ENCODE measurements at places on chromosomes 4 and X.
A peak's percentile ranks its signal among the peaks of the same experiment; 100 is the strongest.

DNA sequence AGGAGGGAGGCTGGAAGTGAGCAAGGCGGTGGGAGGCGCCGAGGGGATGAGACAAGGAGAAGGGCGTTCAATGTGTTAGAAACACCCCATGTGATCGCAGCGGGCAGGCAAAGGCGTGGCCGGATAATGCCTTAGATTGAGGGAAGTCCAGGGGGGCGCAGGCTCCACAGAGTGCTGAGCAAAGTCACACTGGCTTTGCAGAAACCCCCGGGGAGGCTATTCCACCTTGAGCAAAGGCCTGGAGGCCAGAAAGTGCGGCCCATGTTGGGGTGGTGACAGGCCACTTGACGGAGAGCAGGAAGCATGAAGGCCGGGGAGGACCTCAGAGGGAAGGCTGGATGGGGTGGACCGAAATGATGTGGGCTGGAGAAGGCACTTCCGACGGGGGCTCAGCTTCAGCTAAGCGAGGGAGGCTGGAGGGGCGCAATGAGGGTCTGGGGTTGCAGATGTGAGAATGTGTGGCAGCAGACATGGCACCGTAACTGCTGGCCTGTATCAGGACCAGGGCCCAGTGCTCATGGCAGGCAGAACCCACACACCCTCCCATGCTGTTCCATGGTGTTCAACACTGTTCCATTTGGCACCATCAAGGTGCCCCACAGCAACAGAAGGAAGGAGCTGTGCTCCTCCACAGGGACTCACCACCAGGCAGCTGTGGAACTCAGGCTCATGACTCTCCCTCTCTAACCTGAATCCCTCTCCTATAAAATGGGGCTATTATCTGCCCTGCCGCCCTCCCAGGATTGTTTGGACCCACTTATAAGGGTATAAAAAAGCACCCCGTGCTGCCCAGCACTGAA is 50.3 kb downstream of the HMX1 start:
- peak; percentile 32 for DNase-seq

- no peak for DNase-seq
Observed at GRCh38 chr4:188986271-188986689, 847.0 kb downstream of the TRIML1 start.

- no peak for DNase-seq
Observed at GRCh38 chrX:129773649-129774458, 5.9 kb upstream of the SASH3 start.

GRCh38 chr4:2900741-2901140 is 57.1 kb downstream of the ADD1 start:
- no peak for DNase-seq

GRCh38 chr4:3348621-3349020 is 55.8 kb downstream of the RGS12 start:
- no peak for DNase-seq

DNA sequence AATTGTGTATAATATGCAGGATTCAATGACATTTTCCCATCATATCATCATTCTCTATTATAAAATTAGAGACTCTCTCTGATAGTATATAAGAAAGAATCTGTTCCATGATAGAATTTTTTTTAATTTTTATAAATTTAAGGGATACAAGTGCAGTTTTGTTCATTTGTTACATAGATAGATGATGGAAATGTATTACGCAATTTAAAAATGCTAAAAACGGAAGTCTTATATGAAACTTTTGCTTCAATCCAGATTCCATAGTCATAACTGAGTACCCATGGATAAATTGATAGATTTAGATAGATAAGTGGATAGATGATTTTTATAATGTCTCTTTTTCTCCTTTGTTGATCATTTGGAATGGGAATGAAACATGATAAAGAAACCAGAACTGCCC is 24.9 kb upstream of the MAGEB2 start:
- no peak for DNase-seq

GRCh38 chrX:111372086-111372485 is 39.9 kb downstream of the DCX start:
- no peak for DNase-seq

- no peak for DNase-seq
Observed at GRCh38 chrX:42783451-42783850, 5.5 kb upstream of the PPP1R2C start.

DNA sequence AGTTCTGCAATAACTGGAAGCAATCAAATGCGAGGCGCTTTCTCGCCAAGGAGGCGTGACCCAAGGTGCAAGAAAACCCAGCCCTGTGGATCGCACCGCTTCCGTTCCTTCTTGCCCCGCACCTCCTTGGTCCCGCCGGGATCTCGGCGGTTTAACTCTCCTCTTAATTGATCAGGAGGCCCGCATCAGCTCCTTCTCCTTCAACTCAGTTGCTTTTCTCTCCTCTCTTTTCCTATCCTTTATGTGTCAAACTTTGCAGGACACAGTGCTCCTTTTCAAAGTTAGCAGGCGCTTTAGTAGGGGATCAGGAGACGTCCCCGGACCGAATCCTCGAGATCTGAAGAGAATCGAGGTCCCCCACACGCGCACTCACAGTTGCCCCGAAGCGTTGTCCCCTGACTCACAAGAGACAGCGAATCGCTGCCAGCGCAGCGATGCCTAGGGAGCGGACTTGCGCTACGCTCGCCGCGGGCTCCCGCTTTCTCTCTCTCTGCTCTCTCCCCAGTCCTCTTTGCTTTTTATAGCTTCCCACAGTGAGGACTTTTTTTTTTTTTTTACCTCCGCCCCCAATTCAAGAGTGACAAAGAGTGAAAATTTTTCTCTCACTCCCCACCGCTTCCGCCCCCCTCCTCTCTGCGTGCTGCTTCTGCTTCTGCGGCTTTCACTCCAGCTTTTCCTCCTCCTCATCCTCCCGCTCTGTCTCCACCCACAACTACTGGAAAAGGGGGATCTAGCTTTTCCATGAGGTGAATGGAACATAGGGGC is at the start of gene DKK2:
DKK2 (minus strand) TSS at position 495 of the 765 bp plus-strand sequence. CDS start 722 bp downstream, outside the sequence.
- peak; percentile 56 for DNase-seq

- no peak for DNase-seq
Observed at GRCh38 chrX:69507500-69507789, 3.3 kb downstream of the NALF2 start.

GRCh38 chr4:185238215-185238681 is 28.9 kb downstream of the SNX25 start:
- no peak for DNase-seq

DNA sequence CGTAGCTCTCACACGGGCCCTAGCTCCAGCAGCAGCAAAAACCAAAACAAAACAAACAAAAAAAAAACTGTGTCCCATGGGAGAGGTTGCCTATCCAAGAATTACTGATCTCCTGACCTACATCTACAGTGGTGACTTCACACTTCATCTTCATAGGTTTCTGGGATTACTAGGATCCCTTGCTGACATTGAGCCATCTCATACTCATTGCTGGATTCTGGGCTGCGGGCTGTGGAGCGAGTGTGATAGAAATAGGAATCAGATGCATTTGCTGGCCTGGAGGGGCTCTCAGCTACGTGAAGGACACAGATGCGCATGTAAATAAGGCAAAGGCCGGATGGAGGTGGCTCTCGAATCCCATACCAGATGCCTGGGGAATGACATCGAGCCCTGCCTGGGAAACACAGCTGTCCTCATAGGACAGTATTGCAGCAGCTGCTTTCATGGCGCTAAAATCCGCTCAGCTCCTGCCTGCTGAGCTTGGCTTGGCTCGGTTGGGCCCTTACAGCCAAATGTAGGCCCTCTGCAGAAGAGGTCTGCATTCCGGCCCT is 41.7 kb downstream of the CNGA2 start:
- DNase-seq, result no peak

GRCh38 chr4:141132072-141132708 is 1.1 kb downstream of the RNF150 start:
- DNase-seq, result peak; percentile 55

- DNase-seq, result no peak
Observed at GRCh38 chrX:143648705-143649104, 12.8 kb upstream of the SLITRK4 start.

- DNase-seq, result no peak
Observed at GRCh38 chr4:139875411-139875825, 209.8 kb downstream of the MGST2 start.

- no peak for DNase-seq
Observed at GRCh38 chr4:160265014-160265413, 1162.1 kb downstream of the RAPGEF2 start.

DNA sequence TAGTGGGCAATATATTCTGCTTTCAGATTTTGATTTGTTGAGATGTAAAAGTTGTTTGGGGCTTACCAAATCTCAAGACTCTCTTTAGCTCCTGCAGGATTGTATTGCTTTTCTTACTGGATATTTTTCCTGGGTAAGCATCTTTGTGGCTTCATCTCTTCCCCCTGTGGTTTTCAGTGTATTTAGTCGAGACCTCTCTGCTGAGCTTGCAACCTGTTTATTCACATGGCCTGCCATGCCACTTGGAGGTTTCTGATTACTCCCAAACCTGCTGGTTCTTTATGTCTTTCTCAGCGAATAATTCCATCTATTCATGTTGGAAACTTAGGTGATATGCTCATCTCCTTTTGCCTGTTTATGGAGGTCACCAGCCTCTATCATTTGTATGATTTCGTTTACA is 10.9 kb downstream of the CCNG2 start:
- DNase-seq, result no peak

DNA sequence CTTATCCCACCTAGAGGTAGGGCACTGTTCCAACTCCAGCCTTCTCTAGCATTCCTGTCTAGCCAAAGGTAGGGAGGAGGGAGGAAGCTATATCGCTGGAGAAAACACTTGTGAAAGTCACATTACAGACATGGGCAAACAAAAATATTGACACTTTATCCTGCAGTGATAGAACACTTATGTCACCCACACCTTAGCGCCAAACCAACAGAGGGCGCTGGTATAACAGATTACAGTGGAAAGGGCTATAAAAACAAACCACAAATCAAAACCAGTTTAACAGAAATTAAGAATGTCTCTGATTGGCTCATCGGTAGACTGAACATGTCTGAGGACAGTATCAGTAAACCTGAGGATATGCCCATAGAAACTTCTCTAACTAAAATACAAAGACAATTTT is 451.3 kb downstream of the TLL1 start:
- DNase-seq, result no peak

DNA sequence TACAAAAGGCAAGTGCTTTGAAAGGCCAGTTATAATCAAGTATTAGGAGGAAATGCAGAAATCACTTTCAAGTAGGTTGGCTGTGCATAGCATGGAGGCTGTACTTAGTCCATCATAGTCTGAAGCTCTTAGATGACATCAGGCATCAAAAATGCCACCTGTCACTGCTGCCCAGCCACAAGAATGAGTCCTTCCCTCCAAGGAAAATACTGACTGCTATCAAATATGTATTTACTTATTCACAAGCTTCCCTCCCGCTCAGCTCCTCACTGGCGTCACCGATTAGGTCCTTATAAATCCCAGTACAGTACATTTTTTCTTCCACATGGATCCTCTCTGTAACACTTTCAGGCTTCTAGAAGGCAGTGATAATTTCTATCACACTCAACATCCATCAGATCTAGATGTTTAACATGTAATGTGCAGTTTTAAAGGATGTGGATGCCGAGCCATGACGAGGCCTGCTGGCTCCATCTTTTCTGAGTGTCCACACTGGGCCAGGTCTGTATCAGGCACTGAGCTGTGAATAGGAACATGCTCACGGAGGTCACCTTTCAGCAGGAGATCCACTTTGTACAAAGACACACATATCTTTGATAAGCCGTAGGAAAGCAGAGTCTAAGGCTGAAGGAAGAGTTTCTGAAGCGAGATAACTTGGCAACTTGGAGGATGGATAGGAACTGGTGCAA is 121.9 kb downstream of the PALLD start:
- DNase-seq, result no peak

GRCh38 chr4:42641161-42641560 is 15.7 kb downstream of the ATP8A1 start:
- DNase-seq, result no peak

DNA sequence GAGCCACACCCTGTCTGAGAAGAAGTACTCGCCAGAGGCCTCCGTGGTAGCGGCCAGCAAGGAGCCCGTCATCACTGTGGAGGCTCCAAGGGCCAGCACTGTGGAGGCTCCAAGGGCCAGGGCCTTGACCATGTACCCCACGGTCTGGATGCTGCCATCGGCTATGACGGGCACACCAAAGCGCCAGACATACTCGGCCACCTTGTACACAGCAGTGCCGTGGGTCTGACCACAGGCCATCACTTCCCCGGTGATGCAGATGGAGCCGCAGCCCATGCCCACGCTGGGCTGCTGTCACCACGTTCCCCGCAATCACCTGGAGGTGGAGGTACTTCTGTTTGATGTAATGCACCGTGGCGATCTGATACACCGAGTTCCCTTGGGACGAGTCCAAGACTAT is 377.7 kb upstream of the MAOA start:
- DNase-seq, result no peak

DNA sequence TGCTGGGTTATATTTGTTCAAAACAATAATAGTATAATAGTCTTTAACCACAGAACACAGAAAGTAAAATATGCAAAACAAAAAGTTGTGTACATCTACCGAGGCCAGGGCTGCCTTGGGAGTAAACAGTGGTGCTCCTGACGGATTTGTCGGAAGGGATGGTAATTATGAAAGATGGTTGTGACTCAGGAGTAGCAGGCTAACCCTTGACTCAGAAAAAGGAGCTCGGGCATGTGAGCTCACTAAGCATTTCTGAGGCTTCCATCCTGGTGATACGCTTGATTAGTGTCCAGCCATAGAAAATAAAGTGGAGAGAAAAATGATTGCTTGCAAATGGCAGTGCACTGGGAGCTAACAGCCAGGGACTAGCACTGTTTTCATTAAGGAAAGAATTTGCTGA is 53.2 kb upstream of the SPANXB1 start:
- DNase-seq, result no peak

- no peak for DNase-seq
Observed at GRCh38 chr4:125235971-125236370, 78.8 kb upstream of the FAT4 start.

GRCh38 chr4:6987588-6987961 is 55.6 kb upstream of the TADA2B start:
- no peak for DNase-seq

GRCh38 chrX:44040406-44040805 is 67.2 kb upstream of the NDP start:
- DNase-seq, result no peak

DNA sequence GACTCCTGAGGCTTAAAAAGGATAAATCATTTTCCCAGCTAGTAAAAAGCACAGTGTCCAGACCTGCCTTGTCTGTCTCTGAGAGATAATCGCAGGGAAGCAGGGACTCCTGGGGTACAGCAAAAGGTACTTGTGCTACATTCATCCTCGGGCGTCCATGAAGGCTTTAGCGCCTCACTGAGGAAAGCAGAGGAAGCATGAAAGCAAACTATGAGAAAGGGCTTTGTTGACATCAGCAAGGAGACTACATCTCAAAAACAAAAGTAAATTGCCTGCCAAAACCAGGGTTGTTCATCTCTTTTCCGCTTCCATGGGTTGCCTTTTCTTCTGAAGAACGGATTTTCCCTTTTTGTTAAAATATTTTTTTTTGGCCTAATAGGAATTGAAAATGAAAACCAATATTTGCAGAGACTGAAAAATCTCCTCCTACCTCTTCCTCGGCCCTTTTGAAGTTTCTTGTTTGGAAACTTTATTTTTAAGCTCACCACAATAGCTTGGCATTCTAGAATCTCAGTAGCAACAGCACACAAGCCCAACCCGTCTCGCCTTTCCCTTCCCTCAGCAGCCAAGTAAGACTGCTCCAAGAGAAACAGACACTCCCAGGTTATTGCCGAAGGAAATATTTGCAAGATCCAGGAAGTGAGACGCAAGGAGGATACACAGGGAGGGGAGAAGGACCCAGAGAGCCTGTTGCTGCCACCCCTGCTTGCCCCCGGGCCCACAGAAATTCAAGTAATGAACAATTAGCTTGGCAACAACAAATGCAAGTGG is 148.3 kb upstream of the DGKK start:
- DNase-seq, result no peak

GRCh38 chr4:1298461-1298860 is 8.8 kb downstream of the MAEA start:
- no peak for DNase-seq

GRCh38 chrX:118730500-118731247 is 3.3 kb downstream of the IL13RA1 start:
- DNase-seq, result no peak
